Right lung (tissue), 10 donors: ENCODE measurements at places on chromosomes 4 and X. TPM values are rescaled to one million over a fixed set of nuclear protein-coding genes. Genes with fewer than 3 reads are reported as not detected.

Gene ASB12
- 0.37 TPM for polyA plus RNA-seq

- no peak for DNase-seq
These were observed 2666.6 kb downstream of the PCDH7 start for GRCh38 chr4:33386764-33387163.

DNA sequence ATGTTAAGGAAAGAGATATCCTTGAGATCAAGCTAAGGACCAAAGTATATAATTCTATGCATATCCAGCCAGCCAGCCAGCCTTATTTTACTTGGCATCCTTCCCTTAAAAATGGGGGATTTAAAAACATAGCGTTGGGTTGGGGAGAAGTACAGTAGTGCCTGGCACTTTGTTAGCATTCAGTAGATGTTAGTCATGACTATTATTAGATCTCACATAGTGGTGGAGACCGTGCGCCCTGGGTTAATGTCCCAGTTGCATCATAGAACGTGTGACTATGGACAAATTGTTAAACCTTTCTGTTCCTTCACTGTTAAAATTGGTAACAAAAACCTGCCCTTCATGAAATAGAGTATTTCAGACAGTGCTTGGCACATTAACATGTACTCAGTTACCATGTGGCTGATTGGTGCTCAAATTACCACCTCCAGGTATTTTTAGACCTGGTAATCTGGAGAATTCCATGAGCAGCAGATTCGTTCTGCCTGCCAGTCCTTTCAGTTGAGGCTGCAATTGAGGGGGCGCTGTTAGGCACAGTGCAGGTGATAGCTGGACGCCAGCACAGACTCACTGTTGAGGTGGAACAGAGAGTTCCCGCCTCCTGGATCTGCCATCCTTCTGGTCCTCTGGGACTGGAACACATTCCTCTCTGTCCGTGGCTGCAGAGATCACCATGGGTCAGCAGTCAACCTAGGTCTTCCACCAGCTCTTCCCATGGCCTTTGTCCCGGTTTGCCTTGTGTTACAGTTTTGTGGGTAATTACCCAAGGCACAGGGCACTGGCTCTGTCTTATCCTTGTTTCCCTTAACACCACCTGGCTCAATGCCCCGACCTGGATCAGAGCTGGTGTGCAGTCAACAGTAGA lies 31.7 kb downstream of the RBBP7 start:
- DNase-seq = no peak

DNA sequence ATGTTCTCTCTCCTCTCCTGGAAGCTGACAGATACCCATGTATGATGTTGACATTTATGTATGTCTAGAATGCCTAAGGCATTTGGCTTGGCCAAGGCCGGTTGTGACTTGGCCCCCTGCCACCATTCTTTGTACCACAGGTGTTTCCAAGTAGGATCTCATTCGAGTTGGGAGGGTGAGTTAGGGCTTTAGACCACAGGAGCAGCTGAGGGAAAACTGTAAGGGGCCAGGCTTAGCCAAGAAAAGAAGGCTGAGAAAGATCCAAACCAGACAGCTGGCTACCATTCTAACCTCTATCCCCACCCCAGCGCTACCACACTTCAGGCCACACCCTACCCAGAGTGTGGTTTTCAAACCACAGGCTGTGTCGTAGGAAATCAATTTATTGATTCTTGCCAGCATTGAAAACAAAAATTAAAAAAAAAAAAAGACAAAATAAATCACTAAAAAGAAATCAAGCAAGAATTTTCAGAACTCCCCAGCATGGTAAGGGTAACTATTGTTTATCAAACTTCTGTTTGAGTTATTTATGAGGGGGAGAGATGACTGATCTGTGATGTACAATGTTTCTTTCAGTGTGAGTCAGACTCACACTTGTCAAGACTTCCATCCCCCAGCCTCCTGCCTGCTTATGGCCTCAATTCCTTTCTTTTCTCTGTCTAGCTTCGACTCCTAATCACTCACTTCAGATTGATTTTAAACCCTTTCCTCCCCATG lies 9.9 kb downstream of the TMSB4X start:
- no peak for DNase-seq
